Neural crest cell (in vitro differentiated cells): ENCODE measurements at places on chromosomes 5 and 9.

DNA sequence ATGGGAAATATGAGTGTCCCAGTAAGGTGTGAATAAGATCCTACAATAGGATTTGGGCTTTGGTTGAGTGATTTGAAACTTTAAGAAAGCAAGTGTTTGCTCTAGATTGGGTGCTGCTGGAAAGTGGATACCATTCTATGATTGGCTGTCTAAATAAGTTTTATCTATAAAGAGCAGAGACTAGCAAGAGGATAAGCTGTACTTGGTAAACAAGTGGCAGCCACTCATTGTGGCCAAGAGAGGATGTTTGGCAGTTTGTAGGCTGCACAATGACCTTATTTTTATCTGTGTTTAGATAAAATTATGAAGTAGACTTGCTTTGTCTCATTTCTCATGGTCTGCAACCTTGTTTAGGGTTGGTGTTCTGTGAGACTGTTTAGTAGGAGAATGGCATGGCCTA, 341.6 kb upstream of the PIK3R1 start:
- no peak for DNase-seq

- no peak for DNase-seq
These were observed 110.1 kb upstream of the CDH6 start for GRCh38 chr5:31083364-31083763.

- no peak for DNase-seq
These were observed 129.8 kb downstream of the GNAQ start for GRCh38 chr9:77901771-77902170.

DNA sequence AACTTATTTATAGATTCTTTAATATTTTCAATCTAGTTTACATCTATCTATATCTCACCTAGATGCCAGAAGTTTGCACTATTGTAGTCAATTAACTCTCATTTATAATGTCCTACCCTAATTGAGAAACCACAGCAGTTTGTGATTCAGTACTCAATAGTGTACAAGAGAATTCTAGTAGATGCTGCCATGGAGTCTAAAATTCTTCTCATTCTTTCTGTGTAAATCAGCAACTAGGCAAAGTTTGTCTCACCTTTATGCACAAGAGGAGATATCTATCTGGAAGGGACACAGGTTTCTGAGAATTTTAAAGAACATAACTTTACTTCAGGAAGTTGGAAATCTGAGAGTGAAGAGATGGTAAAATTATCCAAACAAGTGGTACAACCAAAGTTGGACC, 173.0 kb upstream of the FBXL7 start:
- DNase-seq = no peak

DNA sequence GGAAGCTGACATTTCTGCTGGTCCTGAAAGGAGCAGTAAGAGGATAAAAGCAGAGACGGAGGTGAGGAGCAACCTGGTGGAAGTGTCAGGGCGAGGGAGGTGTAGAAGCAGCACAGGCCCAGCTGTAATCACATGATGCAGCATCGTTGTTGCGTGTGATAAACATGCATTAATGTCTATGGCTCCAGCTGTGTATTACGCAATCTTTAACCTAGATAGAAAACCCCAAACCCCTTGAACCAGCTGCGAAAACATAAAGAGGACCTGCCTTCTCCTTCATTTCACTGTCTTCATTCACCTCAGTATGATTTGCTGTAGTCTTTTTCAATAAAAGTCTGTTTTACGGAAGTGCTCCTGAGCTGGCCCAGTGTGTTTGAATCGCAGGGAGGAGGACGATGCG, 162.9 kb downstream of the NTRK2 start:
- DNase-seq = no peak

DNA sequence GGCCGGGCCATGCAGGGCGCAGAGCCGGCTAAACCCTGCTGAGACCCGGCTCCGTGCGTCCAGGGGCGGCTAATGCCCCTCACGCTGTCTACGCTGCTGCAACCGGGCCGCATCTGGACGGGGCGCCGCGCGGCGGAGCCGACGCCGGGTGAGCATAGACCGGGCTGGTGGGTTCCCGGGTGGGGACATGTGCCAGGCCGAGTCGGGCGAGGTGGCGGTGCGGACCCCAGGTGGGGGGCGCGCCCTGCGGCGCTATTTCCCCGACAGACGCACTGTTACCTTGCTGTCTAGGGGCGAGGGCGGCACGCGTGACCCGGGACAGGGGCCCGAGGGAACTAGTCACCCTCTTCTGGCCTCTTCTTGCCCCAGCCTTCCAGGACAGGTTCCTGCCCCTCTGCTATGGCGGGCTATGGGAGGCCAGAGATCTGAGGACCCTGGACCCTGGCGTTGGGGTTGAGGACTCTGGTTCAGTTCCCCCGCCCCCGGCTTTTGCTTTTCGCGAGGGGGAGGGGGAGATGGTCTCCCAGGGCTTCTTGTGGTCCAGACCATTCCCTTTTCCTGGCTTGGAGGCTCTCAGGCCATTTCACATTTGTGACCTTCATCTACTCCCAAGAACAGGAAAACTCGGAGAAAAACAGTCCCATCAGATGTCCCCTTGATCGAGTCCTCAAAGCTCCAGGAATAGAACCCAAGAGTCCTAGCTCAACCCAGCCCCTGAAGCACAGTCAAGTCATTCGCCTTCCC, 536 bp downstream of the SLC27A4 start:
- DNase-seq = no peak

GRCh38 chr9:92059661-92060060, 55.6 kb downstream of the SPTLC1 start:
- no peak for DNase-seq

- no peak for DNase-seq
These were observed 8.8 kb downstream of the IPPK start for GRCh38 chr9:92661127-92661526.

GRCh38 chr5:108560166-108560565, 178.3 kb upstream of the FBXL17 start:
- no peak for DNase-seq

DNA sequence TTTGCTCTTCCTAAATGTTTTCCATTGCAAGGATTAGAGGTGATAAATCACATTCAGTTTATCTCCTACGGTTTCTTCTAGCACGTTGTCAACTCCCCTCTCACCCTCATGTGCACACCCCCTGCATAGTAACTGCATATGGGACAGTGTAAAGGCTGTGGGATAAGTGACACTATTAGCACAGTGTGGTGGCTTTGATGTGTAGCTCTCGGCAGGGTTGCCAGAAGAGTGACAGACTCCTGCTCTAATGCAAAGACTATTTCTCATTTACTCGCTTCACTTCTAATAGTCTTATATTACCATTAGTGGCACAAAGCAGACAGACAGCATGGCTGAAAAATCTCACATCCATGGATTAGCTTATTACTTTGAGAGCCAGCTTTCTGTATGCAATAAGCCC, 454.6 kb downstream of the CETN3 start:
- DNase-seq = no peak

DNA sequence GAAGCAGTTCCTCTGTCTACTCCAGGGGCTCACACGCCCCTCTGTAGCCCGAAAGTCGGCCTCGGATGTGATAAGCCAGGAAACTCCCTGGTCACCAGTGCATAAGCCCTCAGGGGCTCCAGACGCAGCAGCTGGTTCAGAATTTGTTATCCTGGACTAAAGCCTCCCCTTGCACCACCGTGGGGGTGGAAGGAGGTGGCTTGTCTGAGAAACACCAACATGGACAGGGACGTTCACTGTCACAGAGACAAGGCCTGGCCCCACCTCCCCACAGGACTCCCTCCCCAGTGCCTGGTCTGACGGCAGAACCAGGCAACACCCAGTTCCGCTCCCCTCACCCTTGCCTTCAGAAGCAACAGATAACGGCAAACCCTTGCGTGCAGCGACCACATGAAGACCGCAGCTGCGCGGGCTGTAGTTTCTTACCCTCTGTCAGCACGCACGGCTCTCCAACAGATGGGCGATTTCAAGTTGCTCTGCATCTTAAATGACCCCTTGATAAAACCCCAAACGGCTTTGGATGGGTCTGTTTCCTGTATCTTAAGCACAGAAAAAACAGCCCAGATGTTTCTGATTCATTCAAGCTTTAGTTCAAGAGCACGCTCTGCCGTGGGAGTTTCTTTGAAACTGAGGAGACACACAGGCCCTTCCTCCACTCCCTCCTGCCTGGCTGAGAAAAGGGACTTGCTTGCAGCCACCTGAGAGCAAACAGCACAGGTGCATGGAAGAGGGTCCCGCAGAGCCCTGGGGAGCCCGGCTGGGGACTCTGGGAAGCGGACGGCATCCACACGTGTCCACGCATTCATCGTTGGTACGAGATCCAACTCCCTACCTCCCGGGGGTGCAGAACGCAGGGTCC, 44.7 kb upstream of the NKD2 start:
- no peak for DNase-seq

- DNase-seq = no peak
These were observed 2.8 kb downstream of the PLK2 start for GRCh38 chr5:58457050-58457449.

DNA sequence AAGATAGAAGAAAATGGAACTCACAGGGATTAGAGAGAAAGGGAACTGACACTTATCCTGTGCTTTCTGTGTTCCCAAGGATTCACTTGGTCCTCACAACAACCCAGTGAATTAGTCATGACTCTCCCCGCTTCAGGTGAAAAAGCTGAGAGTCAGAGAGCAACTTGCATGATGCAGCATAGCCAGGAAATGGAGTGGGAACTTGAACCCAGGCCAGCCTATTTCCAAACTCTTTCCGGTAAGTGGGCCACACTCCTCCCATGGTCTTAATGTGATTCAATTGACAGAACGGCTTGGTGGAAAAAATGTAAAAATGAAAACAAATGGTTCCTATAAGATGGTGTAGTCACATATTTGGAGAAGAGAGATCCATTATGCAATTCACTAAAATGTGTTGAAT, 45.9 kb upstream of the CEMIP2 start:
- no peak for DNase-seq

DNA sequence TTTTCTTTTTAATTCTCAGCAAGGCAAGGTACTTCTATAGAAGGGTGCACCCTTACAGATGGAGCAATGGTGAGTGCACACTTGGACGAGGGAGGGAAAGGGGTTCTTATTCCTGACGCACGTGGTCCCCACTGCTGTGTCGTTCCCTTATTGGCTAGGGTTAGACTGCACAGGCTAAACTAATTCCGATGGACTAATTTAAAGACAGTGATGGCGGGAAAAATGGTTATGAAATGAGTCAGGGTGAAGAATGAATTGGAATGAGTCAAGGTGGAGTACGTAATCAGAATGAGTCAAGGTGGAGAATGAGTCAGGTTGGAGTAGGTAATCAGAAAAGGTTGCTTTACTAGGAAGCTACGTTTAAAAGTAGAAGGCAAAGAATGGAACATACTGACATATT, 2.1 kb upstream of the HMGCS1 start:
- DNase-seq = no peak

- no peak for DNase-seq
These were observed 168.1 kb downstream of the PDE4D start for GRCh38 chr5:59725392-59725767.

GRCh38 chr5:168328814-168329213, 37.4 kb downstream of the WWC1 start:
- DNase-seq = no peak

GRCh38 chr5:148887123-148887881, 60.9 kb downstream of the ADRB2 start:
- no peak for DNase-seq

- DNase-seq = no peak
These were observed 32.9 kb downstream of the NDST1 start for GRCh38 chr5:150540615-150541396.

DNA sequence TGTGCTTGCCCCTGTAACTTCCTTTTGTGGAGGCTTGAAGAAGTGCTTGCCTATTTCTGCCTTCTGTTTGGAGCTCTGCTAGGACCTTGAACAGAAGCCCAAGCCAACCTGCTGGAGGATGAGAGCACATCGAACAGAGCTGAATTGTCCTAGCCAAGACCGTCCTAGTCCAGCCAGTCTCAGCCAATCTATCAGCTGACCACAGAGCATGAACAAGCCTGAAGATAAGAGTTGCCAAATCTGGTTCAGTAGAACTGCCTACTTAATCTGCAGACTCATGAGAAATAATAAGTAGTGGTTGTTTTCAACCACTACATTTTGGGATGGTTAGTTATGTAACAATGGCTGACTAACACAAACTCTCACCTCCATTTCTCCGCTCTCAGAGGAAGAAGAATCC, 4.4 kb upstream of the SNX2 start:
- no peak for DNase-seq
